NCI-H1417 treated with DMSO at 0.1 percent for 48 hours (cell line): ENCODE measurements at places on chromosomes 7 and 10.

DNA sequence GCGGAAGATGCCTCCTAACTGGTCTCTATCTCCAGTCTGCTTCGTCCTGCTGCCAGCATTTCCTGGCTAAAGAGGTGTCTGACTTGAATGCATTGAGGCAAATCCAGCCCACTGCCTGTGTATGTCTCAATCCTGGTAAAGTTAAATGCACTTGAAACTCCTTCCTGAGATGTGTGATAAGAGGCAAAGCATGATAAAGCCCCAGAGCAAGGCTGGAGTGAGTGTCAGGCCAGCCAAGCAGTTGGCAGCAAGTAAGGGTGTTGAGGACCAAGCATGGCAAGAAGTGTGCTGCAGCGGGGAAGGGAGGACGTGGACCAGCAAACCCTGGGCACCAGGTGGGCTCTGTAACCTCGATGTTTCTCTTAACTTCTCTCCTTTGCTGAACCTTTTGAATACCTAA lies 29.1 kb downstream of the LRRC18 start:
- no peak for DNase-seq

- DNase-seq: no peak
Measured at GRCh38 chr10:36141856-36142560, 499.9 kb upstream of the FZD8 start.

GRCh38 chr7:17535776-17536175 lies 237.3 kb downstream of the AHR start:
- no peak for DNase-seq

GRCh38 chr7:102262546-102262945 lies 24.1 kb upstream of the SH2B2 start:
- no peak for DNase-seq

GRCh38 chr10:27449571-27449970 lies 54.5 kb upstream of the RAB18 start:
- no peak for DNase-seq

DNA sequence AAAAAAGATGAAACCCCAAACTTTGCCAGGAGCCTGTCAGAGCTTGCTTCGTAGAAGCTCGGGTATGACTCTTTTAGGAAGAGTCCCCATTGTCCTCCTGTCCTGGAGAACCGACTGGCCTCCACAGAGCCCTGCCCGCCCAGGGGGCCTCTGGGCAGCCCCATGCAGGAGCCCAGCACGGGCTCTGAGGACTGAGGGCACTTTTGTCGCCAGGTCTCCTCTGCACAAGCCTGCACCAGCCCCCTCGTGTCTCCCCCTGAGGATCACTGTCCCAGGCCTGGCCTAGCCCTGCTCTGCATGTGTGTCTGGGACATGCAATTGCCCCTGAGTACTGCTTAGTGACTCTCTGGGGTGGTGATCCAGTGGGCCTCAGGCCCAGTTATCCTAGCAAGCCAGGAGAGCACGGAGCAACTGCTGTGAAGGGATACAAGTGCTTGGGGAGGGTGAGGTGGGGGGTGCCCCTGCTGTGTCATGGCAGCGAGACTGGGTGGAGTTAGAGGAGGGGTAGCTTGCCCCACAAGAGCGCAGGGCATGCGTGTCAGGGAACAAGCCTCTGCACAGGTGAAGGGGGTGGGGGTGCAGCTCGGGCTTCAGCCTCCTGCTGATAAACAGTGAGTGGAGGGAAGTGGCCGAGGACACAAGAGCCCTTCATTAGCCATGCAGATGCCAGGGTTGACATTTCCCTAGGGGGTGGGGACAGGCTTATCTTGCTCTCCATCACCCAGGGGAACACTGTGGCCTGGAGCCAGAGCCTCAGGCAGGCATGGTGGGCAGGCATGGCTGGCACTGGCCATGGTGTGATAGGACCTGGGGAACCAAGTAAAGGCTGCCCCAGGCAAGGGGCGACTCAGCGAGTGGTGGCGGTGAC lies 143.4 kb downstream of the C10orf105 start:
- no peak for DNase-seq
